ENCODE measurements at places on chromosomes 3 and 15. TPM values are rescaled to one million over a fixed set of nuclear protein-coding genes. Genes with fewer than 3 reads are reported as not detected.

RBP2 gene
- total RNA-seq, result not detected

RFTN1 gene
- total RNA-seq, result 15.6 TPM

BFSP2 gene
- total RNA-seq, result 1.0 TPM

MUSTN1 gene
- total RNA-seq, result 189 TPM

CHRNA5 gene
- 1.7 TPM for total RNA-seq

PIAS1 gene
- 48.5 TPM for total RNA-seq

UBAP1L gene
- 5.5 TPM for total RNA-seq

TMEM158 gene
- 4.8 TPM for total RNA-seq

CD86 gene
- 10.9 TPM for total RNA-seq

C2CD4B gene
- total RNA-seq, result 3.8 TPM

GPR149 gene
- 1.8 TPM for total RNA-seq

KNSTRN gene
- 30.9 TPM for total RNA-seq

MOBP gene
- total RNA-seq, result 433 TPM

DPH3 gene
- total RNA-seq, result 40.1 TPM

FETUB gene
- total RNA-seq, result not detected

KBTBD13 gene
- total RNA-seq, result not detected

ADAMTS7 gene
- 4.9 TPM for total RNA-seq
